Trophoblast cell (in vitro differentiated cells and primary cell): ENCODE measurements at places on chromosomes 6 and 20.

DNA sequence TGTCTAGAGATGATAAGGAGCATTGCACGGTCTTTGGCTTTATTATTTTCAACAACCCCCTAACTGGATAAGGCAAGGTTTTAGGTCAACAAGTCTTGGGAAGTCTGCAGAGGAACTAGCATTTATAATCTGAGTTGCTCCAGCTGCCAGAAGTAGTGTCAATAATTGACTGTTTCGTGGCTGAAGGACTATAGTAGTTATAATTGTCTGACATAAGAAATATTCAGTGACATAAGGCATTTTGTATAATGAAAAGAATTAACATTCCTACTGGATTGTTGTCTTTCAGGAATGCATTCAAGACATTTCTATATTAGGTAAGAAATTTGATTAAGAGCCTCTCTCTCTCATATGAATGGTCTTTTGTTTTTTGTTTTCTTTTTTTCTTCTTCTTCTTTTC is 136.9 kb upstream of the SGK1 start:
- DNase-seq: no peak

DNA sequence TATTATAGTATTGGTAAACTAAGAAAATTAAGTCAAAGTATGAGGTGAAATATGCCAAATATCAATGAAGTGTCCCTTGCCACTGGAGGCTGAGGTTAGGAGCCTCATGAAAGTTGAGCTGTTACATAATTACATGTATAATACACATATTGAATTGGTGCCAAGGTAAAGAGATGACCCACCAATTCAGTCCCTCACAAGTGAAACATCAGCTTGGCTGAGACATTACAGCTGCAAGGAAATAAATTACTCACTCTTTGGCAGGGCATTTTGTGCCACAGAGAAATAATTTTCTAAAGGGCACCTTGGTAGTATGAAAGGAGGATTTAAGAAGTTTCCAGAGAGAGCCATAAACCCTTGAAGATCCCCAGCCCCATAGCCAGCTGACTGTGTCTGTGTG is 127.4 kb downstream of the ADGRG6 start:
- DNase-seq: no peak

- DNase-seq: no peak
These were observed 6.3 kb upstream of the APMAP start for GRCh38 chr20:24998631-24999445.

DNA sequence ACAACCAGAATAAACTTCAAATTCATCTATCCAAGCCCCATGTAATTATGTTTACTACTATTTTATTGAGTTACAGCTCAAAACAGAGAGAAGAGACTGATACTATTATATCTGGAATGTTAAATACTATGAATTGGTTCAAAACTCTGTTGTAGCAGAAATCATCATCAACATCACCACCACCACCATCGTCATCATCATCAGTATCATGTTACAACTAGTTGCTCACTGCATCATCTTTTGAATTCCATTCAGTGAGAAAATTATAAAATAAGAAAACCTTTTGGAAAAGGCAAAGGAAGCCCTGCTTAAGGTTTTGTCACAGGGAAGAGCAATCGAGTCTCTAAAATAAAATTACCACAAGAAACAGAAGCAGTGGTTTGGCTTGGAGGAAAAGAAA is 36.2 kb upstream of the THEMIS start:
- DNase-seq: no peak

- DNase-seq: no peak
These were observed 5.3 kb upstream of the TNFRSF6B start for GRCh38 chr20:63690898-63691710.

DNA sequence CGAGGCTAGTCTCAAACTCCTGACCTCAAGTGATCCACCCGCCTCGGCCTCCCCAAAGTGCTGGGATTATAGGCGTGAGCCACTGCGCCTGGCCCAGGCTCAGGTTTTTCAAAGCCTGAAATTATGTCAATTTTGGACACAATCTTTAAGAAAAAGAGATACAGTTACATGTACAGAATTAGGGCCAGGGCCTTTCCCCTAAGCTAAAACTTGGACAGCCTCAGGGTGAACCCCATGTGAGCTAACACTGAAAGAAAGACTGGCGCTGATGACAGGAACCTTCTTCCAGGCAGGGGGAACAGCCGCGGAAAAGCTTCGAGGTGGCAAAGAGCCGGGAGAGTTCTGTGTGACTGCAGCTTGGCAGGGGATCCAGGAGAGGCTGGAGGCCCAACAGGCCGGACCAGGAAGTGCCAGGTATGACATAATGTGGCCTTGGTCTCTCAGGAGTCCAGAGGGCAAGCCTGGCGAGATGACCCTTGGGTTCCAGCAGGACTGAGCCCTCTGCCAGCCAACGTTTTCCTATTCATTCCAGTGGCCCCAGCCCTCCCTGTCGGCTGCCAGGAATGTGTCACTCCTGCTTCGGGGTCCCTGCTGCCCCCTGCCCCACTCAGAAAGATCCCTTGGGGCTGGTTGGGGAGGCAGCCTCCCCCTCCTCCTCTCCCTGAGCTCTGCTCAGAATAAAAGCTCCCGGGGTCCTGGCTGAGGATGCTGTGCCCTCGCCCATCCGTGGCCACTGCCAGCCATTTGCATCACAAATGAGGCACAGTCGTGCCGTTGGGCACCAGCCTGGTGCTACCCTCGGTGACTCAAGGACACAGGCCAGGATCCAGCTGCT is 37.3 kb downstream of the RBM38 start:
- no peak for DNase-seq
